Stimulated activated CD4-positive, alpha-beta T cell treated with anti-CD3 and anti-CD28 coated beads, Interleukin-15, amount 100 ng/mL, for 1 hour (primary cell): ENCODE measurements at places on chromosomes 12 and 14.

DNA sequence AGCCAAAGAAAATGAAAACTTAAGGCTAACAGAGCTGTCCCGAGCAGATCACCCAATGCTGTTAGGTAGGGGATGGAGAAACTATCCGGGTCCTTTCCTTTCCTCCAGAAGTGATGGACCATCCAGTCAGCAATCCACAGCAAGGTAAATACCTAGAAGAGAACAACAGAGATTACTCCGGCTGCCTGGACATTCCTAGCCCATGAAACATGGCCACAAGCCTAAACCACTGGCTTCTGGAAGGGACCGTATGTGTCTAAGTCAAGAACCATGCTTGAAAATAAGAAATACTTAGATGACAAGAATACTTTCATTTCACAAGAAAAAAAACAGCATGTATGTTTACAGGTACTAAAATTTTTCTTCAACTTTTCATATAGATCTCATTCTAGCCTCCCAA lies 152.9 kb downstream of the SLC41A2 start:
- no peak for DNase-seq

DNA sequence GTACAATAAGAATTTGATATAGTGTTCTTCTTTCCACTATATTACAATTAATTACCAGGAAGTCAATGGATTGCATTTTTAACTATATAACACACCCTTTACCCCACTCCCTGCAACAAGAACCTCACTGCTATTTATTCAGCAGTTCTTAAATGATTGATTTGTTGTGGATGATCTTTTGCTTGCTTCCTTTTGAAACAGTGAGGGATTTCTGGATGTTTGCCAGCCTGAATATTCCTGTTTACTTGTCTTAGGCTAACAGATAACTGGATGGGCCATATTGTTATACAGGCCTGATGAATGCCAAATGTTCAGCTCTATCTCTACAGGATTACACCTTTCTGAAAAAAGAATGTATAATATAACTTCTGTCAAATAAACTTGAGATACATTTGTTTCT lies 497.6 kb downstream of the APAF1 start:
- DNase-seq, result no peak

- DNase-seq, result no peak
These were observed 14.8 kb downstream of the GUCY2C start for GRCh38 chr12:14681625-14682024.

DNA sequence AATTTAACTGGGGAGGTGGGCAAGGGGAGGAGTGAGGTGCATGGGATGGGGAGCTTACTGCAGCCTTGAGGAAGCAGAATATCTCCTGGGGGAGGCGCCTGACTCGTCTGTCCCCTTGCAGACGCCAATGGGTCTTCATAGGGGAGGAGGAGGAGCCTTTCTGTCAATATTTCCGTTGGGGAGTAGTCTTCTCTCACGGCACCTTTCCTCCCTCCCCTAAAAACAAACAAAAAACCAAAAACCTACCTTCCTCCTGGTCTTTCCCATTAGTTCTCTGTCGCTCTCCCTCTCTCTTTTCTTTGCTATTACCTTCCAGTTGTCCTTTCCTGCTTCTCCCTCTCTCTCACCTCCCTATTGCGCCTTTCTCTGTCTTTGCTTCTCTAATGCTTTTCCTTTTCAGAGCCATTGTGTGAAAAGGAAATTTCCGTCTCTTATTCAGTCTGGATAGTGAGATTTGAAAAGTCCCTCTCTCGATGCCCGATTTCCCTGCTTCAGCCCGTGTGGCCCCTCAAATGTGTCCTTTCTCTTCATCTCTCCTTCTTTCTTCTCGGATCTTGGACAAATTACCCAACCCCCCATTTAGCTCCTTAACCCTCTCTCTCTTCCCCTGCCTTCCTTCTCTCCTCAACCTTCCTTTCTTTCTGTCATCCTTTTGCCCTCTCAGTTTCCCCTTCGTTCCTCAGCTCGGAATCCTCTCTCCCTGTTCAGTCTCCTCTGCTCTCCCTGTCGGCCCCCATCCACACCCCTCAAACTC lies 5.9 kb downstream of the GPR84 start:
- DNase-seq, result no peak
